Stimulated activated CD4-positive, alpha-beta T cell treated with anti-CD3 and anti-CD28 coated beads, Interleukin-4, amount 100 ng/mL, for 4 hours (primary cell): ENCODE measurements at places on chromosomes 3 and 15.

DNA sequence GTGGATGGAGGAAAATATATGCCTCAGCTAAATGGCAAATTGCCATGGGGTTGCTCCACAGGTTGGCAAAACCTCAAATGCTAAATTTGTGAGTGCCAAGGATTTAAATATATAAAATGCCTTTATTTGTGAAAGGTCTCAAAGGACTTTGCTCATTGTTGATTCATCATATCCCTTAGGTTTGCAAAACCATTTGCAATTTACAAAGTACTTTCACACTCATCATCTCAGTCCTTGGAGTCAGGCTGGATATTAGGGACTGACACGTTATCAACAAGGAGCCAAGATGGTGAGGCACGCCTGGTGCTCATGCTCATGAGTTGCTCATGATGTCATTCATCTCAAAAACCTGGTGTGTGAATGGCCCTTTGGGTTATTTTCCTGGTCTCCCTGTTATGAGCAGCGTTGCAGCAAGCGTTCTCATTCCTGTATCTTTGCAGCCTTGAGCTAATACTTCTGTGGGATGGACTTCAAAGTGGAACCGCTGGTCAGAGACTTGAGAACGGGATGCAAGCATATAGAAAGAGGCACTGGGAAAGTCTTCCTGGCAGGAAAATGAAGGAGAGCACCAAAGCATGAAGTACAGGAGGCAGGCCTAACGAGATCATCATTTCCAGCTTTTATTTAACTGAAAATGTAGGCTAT is 66.0 kb downstream of the MYO1E start:
- no peak for DNase-seq

- no peak for DNase-seq
These were observed 14.6 kb downstream of the HEMK1 start for GRCh38 chr3:50583897-50584296.

GRCh38 chr3:3074551-3075257 is 35.5 kb downstream of the IL5RA start:
- DNase-seq = no peak

DNA sequence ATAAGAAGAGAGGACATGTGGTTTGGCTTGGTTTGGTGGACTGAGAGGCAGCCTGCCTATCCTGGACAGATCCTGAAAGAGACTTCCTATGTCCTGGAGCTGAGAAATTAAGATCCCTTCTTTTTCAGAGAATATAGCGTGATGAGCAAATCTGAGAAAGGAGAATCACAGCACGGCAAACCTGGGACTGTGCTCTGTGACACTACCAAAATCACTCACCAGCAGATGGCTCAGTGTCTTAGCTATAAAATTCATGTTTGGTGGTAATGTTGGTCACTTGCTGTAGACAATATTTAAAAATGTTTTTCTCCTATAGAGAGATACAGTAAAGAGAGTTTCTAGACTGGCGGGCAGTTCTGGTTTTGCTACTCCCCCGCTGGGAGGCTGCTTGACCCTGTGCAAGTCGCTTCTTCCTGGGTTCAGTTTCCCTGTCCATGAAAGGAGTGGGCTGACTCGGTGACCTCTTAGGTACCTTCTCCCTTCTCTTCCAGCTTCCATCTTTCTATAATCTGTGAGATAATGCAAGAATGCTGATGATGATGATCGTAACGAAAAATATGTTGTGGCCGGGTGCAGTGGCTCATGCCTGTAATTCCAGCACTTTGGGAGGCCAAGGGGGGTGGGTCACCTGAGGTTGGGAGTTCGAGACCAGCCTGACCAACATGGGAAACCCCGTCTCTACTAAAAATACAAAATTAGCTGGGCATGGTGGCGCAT is 7.6 kb upstream of the HES1 start:
- DNase-seq = no peak

DNA sequence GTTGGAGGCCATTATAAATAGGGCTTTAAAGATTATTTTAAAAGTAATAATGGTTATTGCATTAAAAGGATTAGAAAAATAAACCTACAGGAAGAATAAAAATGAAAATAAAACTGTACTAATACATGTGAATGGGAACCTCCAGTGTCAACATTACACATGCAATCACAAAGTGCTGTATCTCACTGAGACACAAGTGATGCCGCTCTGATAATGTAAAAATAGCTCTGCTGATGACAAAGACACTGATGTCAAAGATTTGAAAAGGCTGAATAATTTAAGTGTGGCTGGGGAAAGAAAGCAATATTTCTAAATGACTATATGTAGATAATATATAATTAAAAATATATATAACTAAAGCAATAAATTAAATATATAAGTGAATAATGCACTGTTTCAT is 129.1 kb upstream of the RAP2B start:
- DNase-seq = no peak

- DNase-seq = no peak
These were observed 129.8 kb downstream of the PPM1L start for GRCh38 chr3:160885791-160886286.

- no peak for DNase-seq
These were observed 271.3 kb downstream of the TJP1 start for GRCh38 chr15:29550834-29551465.

GRCh38 chr3:8817486-8817885 is 48.1 kb upstream of the OXTR start:
- DNase-seq = no peak

GRCh38 chr3:51983578-51984268 is 388 bp downstream of the ACY1 start:
- no peak for DNase-seq
